ENCODE measurements at places on chromosomes 5 and 9. TPM values are rescaled to one million over a fixed set of nuclear protein-coding genes. Genes with fewer than 3 reads are reported as not detected.

- DNase-seq = no peak
- peaks cover 18% of the 10 kb centered on the region for H3K4me1 ChIP-seq
- no peaks in the 10 kb centered on the region for H3K27me3 ChIP-seq
- H3K36me3 ChIP-seq = peaks cover 3% of the 10 kb centered on the region
- no peak overlapping the region for H3K4me3 ChIP-seq
Measured at GRCh38 chr5:132321109-132321721, 27.0 kb downstream of the SLC22A4 start.

DNA sequence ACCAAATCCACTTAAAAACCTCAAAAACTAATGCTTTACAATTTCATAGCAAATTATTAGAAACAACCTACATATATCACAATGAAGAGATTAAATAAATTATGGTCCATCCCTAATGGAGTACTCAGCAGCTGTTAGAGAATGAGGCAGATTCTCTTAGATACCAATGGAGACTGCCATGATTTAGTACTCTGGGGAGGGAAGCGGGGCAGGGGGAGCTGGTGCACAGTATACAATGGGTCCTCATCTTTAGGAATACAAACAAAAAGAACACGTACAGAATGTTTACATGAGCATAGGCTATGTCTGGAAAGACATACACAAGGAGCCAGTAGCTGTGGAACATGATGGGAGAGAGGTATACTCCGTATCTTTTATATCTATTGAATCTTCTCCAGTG lies 2.0 kb downstream of the LIFR start:
- no peak overlapping the region for H3K27ac ChIP-seq
- no peaks in the 10 kb centered on the region for H3K36me3 ChIP-seq
- H3K4me1 ChIP-seq = peaks cover 52% of the 10 kb centered on the region
- H3K4me3 ChIP-seq = peak overlapping the region; percentile 82
- DNase-seq = no peak

GRCh38 chr5:89421035-89421434 lies 538.1 kb upstream of the MEF2C start:
- H3K36me3 ChIP-seq = peaks cover 6% of the 10 kb centered on the region
- H3K27me3 ChIP-seq = no peaks in the 10 kb centered on the region
- DNase-seq = no peak
- no peak overlapping the region for H3K4me3 ChIP-seq
- H3K4me1 ChIP-seq = peaks cover 17% of the 10 kb centered on the region

DNA sequence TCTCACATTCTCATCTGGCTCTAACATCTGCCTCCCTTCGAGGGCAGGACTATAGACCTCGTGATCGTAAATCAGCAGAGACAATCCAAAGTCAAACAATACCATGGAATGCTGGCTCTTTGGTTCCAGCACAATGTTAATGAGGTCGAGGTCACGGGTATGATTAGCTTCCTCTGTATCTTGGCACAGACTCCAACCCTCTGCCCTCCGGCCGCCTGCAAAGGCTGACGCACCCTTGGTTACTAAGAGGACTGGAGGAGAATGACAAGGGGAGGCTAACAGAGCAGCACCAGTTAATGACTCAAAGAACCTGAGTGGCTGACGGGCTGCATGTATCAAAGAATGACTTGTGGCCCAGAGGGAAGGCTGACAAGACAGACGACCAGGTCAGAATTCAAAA lies 10.1 kb downstream of the LHFPL2 start:
- no peak for DNase-seq
- H3K4me3 ChIP-seq = no peak overlapping the region
- peaks cover 54% of the 10 kb centered on the region for H3K4me1 ChIP-seq
- H3K36me3 ChIP-seq = no peaks in the 10 kb centered on the region
- H3K27ac ChIP-seq = no peak overlapping the region

GRCh38 chr5:147085409-147085808 lies 149.4 kb upstream of the STK32A start:
- H3K4me3 ChIP-seq = no peak overlapping the region
- H3K27me3 ChIP-seq = no peaks in the 10 kb centered on the region
- H3K4me1 ChIP-seq = no peaks in the 10 kb centered on the region
- no peaks in the 10 kb centered on the region for H3K36me3 ChIP-seq
- DNase-seq = no peak
- no peak overlapping the region for H3K27ac ChIP-seq

- H3K36me3 ChIP-seq = no peaks in the 10 kb centered on the region
- no peaks in the 10 kb centered on the region for H3K27me3 ChIP-seq
- peak overlapping the region; percentile 91 for H3K27ac ChIP-seq
- H3K4me3 ChIP-seq = no peak overlapping the region
Measured at GRCh38 chr5:148912714-148913398, 86.4 kb downstream of the ADRB2 start.

GRCh38 chr5:128842241-128842640 lies 123.0 kb upstream of the SLC27A6 start:
- no peak for DNase-seq
- no peak overlapping the region for H3K27ac ChIP-seq
- peaks cover 1% of the 10 kb centered on the region for H3K36me3 ChIP-seq
- no peak overlapping the region for H3K4me3 ChIP-seq

DNA sequence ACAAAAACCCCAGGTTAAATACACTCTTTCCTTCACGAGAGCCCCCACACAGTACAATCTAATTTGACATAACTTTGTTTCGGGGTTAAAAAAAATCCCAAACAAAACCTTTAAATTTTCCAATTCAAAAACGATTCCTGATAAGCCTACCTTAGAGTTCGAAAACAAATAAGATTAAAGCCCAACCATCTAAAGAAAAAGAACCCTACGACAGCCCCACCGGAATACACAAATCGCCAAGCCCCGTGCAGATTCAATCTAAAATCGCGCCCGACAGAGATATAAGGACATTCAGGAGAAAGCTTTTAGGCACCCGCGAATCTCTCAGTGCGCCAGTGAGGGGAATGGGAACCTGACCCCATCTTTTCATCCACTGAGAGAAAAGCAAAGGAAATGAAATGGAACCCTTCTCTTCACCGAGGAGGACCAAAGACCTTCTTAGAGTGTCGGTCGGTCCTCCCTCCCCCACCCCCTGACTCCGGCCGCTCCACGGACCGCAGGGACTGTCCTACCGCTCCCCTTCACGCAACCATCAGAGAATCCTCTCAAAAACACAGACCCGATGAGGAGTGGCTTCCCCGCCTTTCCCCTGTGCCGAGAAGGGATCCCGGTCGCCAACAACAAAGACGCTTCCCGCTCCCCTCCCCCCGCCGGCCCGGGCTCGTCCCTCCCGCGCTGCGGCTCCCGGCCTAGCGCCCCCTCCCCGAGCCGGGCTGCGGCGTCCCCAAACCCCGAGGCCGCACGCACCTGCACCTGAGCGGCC lies 925 bp downstream of the ABHD17B start:
- H3K27ac ChIP-seq = peak overlapping the region; percentile 93
- DNase-seq = peak; percentile 42
- H3K4me3 ChIP-seq = peak overlapping the region; percentile 96

DNA sequence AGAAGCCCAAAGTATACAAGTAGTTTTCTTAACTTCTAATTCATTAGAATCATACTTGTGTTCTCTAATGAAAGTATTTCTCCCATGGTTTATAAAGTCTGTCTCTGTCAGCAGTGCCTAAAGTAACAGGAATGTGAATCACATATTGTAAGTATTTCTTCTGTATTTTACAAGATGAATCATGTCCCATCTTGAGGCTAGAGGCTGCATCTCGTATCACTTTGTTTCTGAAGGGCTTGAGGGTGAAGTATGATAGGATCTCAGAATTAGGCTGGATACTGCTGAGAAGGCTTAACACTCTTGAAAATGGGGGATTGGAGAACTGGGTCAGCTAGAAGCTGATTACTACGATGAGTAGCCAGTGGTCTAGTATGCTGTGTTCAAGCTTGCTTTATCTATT lies 242.2 kb upstream of the ACTBL2 start:
- no peak for DNase-seq
- peaks cover 11% of the 10 kb centered on the region for H3K4me1 ChIP-seq
- H3K36me3 ChIP-seq = peaks cover 5% of the 10 kb centered on the region
- no peak overlapping the region for H3K27ac ChIP-seq
- no peak overlapping the region for H3K4me3 ChIP-seq

DNA sequence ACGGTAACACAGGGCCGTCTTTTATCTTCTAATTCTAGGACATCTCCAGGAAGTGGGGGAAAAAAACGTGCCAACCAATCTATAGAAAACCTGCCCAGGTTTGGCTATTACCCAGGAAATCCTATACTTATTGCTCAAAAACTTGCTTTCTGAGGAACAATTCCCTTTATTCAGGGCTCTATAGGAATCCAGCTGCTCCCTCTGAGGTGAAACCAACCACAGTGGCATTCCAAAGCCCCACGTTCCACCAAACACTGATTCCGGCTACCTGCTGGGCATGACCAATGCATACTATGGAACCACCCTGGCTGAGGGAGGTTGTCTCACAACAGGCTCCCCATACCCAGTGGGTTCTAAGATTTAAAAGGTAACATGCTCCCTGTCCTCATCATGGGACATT lies 57.6 kb downstream of the GLIS3 start:
- no peak overlapping the region for H3K4me3 ChIP-seq
- H3K4me1 ChIP-seq = peaks cover 8% of the 10 kb centered on the region
- no peak for DNase-seq
- no peaks in the 10 kb centered on the region for H3K27me3 ChIP-seq
- no peak overlapping the region for H3K27ac ChIP-seq
- H3K36me3 ChIP-seq = peaks cover 2% of the 10 kb centered on the region

GRCh38 chr9:129938291-129938979 lies 103.2 kb downstream of the USP20 start:
- H3K4me1 ChIP-seq = peaks cover 24% of the 10 kb centered on the region
- H3K27me3 ChIP-seq = no peaks in the 10 kb centered on the region
- no peak overlapping the region for H3K4me3 ChIP-seq
- peaks cover 20% of the 10 kb centered on the region for H3K36me3 ChIP-seq
- H3K27ac ChIP-seq = peak overlapping the region; percentile 95

DNA sequence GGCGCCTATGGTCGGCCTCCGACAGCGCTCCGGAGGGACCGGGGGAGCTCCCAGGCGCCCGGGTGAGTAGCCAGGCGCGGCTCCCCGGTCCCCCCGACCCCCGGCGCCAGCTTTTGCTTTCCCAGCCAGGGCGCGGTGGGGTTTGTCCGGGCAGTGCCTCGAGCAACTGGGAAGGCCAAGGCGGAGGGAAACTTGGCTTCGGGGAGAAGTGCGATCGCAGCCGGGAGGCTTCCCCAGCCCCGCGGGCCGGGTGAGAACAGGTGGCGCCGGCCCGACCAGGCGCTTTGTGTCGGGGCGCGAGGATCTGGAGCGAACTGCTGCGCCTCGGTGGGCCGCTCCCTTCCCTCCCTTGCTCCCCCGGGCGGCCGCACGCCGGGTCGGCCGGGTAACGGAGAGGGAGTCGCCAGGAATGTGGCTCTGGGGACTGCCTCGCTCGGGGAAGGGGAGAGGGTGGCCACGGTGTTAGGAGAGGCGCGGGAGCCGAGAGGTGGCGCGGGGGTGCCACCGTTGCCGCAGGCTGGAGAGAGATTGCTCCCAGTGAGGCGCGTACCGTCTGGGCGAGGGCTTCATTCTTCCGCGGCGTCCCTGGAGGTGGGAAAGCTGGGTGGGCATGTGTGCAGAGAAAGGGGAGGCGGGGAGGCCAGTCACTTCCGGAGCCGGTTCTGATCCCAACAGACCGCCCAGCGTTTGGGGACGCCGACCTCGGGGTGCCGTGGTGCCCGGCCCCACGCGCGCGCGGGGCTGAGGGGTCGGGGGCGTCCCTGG lies 561 bp downstream of the DAPK1 start:
- H3K27me3 ChIP-seq = peaks cover 4% of the 10 kb centered on the region
- peak; percentile 77 for DNase-seq
- peak overlapping the region; percentile 95 for H3K4me3 ChIP-seq
- peaks cover 53% of the 10 kb centered on the region for H3K4me1 ChIP-seq
- peak overlapping the region; percentile 95 for H3K27ac ChIP-seq

Gene AP3S1
- 56.0 TPM for total RNA-seq

Gene PTGDS
- 58.0 TPM for total RNA-seq

Gene PCDHA8
- total RNA-seq = 4.7 TPM

Gene GMCL2
- not detected for total RNA-seq

Gene RARS1
- 93.9 TPM for total RNA-seq

Gene PLPPR1
- total RNA-seq = 1.2 TPM

Gene FSTL4
- 11.5 TPM for total RNA-seq
